CD4-positive, alpha-beta T cell (primary cell): ENCODE measurements at places on chromosomes 13 and 19. TPM values are rescaled to one million over a fixed set of nuclear protein-coding genes. Genes with fewer than 3 reads are reported as not detected.

DNA sequence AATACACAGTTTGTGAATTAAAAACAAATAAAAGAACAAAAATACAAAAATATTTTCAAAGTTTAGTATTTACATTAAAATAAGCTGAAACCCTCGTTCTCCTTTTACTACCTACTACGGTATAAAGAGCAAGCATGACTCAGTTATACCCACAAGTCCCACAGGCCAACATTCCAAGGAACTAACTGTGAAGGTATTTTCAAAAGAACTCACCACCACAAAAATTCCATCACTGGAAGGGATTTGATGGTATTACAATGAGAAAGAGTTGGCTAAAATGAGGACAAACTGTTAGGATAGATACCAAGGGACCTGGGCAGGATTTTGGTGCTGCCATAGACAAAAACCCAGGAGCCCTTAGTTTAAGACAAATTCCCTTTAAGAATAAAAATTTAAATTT is 122.7 kb downstream of the TBC1D4 start:
- no peak overlapping the region for H3K27ac ChIP-seq

CNN1 gene
- not detected for total RNA-seq

- H3K36me3 ChIP-seq = peaks cover 87% of the 10 kb centered on the region
- no peaks in the 10 kb centered on the region for H3K27me3 ChIP-seq
- peaks cover 16% of the 10 kb centered on the region for H3K4me1 ChIP-seq
These were observed 9.9 kb downstream of the FBXL3 start for GRCh38 chr13:77016888-77017623.

RETN gene
- total RNA-seq = not detected

- no peak overlapping the region for H3K4me3 ChIP-seq
- no peaks in the 10 kb centered on the region for H3K27me3 ChIP-seq
- no peaks in the 10 kb centered on the region for H3K4me1 ChIP-seq
- H3K27ac ChIP-seq = no peak overlapping the region
- no peak for DNase-seq
These were observed 406.2 kb downstream of the SUCLA2 start for GRCh38 chr13:47594833-47595232.

- no peaks in the 10 kb centered on the region for H3K36me3 ChIP-seq
- peaks cover 6% of the 10 kb centered on the region for H3K4me1 ChIP-seq
- no peak overlapping the region for H3K27ac ChIP-seq
- H3K4me3 ChIP-seq = no peak overlapping the region
- H3K27me3 ChIP-seq = peaks cover 6% of the 10 kb centered on the region
- DNase-seq = no peak
These were observed 5.7 kb upstream of the NUP58 start for GRCh38 chr13:25295701-25296100.

GRCh38 chr13:112899281-112900225 is 69.5 kb upstream of the MCF2L start:
- no peaks in the 10 kb centered on the region for H3K36me3 ChIP-seq
- no peak overlapping the region for H3K4me3 ChIP-seq
- H3K4me1 ChIP-seq = peaks cover 14% of the 10 kb centered on the region

DNA sequence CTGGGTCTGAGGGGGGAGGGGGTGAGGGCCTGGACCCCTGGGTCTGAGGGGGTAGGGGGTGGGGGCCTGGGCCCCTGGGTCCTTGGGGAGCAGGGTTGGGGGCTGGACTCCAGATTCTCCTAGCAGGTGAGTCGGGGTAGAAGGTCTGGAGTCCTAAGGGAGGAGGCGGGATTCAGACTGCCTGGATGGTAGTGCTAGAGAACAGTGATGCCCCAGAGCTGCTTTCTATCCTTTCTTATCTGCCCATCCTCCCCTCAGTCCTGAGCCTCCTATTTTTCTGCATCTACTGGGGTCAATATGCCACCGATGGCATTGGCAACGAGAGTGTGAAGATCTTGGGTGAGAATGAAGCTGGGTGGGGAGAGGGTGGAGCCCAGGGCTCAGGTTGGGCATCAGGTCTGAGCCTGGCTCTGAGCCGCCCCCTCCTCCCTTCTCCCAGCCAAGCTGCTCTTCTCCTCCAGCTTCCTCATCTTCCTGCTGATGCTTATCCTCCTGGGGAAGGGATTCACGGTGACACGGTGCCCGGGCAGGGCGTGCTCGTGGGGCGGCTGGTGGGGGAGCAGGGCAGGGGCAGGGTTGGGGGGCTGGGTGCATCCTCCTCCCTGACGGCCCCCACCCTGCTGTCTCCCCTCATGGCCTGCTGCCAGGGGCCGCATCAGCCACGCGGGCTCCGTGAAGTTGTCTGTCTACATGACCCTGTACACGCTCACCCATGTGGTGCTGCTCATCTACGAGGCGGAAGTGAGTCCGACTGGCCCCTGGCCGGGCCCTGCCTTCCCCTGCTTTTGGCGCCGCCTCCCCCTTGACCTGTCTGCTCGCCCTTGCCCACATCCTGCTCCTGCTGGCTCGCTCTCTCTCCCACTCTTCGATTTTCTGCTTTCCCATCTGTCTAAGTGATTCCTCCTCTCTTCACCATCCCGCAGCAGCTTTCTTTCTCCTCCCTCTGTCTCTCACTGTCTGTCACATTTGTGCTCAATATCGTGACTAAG is 3.4 kb downstream of the TMEM145 start:
- H3K36me3 ChIP-seq = no peaks in the 10 kb centered on the region
- no peak for DNase-seq
- no peak overlapping the region for H3K4me3 ChIP-seq
- H3K27ac ChIP-seq = no peak overlapping the region
- H3K4me1 ChIP-seq = peaks cover 22% of the 10 kb centered on the region

ZNF585A gene
- 4.5 TPM for total RNA-seq

- no peak for DNase-seq
- H3K27ac ChIP-seq = peak overlapping the region; percentile 27
- H3K27me3 ChIP-seq = no peaks in the 10 kb centered on the region
- peaks cover 21% of the 10 kb centered on the region for H3K36me3 ChIP-seq
These were observed 1.9 kb downstream of the PPP1R12C start for GRCh38 chr19:55115446-55116065.

FFAR3 gene
- not detected for total RNA-seq

DNA sequence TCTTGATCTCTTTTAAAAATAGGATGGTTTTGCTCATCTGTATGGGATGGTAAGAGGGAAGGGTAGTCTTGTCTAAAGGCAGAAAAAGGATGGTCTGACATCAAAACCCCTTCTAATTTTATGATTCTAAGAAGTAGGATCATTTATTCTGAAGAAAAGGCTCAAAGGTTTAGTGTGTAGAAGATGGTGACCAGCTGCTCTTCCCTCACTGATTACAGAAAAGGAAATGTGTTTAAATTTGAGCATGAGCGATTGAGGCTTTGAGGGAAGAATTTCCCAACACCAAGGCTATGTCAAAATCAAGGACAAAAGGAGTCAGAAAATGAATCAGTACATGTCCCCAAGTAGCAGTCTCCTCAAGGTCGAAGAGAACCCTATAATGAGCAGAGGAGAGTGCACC is 909.8 kb downstream of the EFNB2 start:
- no peak for DNase-seq
- no peaks in the 10 kb centered on the region for H3K4me1 ChIP-seq
- no peaks in the 10 kb centered on the region for H3K27me3 ChIP-seq

GRCh38 chr19:51739466-51740213 is 12.0 kb downstream of the FPR1 start:
- peaks cover 2% of the 10 kb centered on the region for H3K27me3 ChIP-seq
- no peaks in the 10 kb centered on the region for H3K36me3 ChIP-seq
- no peak overlapping the region for H3K4me3 ChIP-seq
- no peak overlapping the region for H3K27ac ChIP-seq

C19orf18 gene
- total RNA-seq = 0.88 TPM

DNA sequence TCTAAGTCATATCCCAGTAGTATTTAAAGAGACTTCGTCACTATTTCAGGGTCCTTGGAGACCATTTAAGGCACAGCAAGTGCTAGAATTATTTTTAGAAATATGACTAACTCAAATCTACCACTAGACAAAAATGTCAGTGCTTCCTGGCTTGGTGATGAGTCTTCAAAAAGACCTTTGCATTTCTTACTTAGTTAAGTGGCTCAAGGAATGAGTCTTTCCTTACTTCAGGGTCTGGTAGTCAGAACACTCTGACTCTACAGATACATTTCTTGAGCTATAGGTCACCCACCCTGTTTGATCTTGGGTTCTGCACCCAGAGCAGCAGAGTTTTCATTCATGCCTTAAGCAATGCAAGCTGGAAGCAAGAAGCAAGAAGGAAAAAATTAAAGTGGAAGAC is 191.0 kb upstream of the HTR2A start:
- H3K27me3 ChIP-seq = no peaks in the 10 kb centered on the region
- H3K27ac ChIP-seq = no peak overlapping the region
- H3K4me1 ChIP-seq = no peaks in the 10 kb centered on the region
- no peak for DNase-seq

APOE gene
- 5.2 TPM for total RNA-seq

GRCh38 chr19:6693056-6693471 is 23.1 kb upstream of the TNFSF14 start:
- peaks cover 2% of the 10 kb centered on the region for H3K27me3 ChIP-seq
- no peaks in the 10 kb centered on the region for H3K36me3 ChIP-seq
- no peak overlapping the region for H3K27ac ChIP-seq
- H3K4me3 ChIP-seq = no peak overlapping the region

GRCh38 chr19:17090583-17090982 is 15.0 kb downstream of the MYO9B start:
- H3K4me1 ChIP-seq = peaks cover 41% of the 10 kb centered on the region
- H3K36me3 ChIP-seq = peaks cover 21% of the 10 kb centered on the region
- no peaks in the 10 kb centered on the region for H3K27me3 ChIP-seq
- no peak for DNase-seq
- H3K4me3 ChIP-seq = no peak overlapping the region

GRCh38 chr19:47433121-47433520 is 13.8 kb upstream of the MEIS3 start:
- no peak overlapping the region for H3K27ac ChIP-seq
- H3K4me1 ChIP-seq = peaks cover 40% of the 10 kb centered on the region
- H3K4me3 ChIP-seq = no peak overlapping the region
- no peaks in the 10 kb centered on the region for H3K36me3 ChIP-seq
- peaks cover 28% of the 10 kb centered on the region for H3K27me3 ChIP-seq

TEKTIP1 gene
- 6.0 TPM for total RNA-seq

DNA sequence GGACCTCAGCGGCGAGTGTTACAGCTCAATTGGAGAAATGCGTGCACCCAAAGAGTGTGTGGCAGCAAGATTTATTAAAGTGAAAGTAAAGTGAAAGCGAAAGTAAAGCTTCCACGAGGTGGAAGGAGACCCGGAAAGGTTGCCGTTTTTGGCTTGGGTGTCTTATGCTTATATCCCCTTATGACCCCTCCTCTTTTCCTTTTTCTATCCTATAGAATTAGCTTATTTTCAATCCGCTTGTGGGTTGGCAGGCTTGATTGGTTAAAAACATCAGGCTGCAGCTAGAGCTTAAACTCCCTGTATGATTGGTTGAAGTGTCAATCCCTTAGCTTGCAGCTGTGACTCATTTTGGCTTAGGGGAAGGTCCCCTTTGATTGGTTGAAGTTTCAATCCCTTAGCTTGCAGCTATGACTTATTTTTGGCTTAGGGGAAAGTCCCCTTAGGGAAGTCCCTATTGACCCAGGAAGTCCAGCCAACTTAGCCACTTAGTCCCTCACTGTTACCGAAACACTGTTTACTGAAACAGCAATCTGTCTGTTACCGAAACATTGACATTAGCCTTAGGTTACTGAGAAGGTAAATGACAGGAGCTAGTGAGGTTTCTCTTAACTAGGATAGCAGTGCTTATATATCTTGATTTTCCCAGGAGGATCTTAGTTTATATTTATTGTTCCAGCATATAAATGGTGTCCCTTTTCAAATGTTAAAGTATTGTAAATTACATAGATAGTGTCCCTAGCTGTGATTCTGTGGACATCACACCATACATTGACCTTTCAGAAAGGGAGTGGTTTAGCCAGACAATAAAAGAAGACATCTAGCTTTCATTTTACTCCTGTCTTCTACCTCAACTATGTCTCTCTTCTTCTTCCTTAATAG is 575.8 kb downstream of the DACH1 start:
- H3K4me3 ChIP-seq = peak overlapping the region; percentile 39
- DNase-seq = peak; percentile 3
- peak overlapping the region; percentile 76 for H3K27ac ChIP-seq
- H3K27me3 ChIP-seq = no peaks in the 10 kb centered on the region
- H3K36me3 ChIP-seq = no peaks in the 10 kb centered on the region
- H3K4me1 ChIP-seq = peaks cover 10% of the 10 kb centered on the region

DLL3 gene
- not detected for total RNA-seq

DNA sequence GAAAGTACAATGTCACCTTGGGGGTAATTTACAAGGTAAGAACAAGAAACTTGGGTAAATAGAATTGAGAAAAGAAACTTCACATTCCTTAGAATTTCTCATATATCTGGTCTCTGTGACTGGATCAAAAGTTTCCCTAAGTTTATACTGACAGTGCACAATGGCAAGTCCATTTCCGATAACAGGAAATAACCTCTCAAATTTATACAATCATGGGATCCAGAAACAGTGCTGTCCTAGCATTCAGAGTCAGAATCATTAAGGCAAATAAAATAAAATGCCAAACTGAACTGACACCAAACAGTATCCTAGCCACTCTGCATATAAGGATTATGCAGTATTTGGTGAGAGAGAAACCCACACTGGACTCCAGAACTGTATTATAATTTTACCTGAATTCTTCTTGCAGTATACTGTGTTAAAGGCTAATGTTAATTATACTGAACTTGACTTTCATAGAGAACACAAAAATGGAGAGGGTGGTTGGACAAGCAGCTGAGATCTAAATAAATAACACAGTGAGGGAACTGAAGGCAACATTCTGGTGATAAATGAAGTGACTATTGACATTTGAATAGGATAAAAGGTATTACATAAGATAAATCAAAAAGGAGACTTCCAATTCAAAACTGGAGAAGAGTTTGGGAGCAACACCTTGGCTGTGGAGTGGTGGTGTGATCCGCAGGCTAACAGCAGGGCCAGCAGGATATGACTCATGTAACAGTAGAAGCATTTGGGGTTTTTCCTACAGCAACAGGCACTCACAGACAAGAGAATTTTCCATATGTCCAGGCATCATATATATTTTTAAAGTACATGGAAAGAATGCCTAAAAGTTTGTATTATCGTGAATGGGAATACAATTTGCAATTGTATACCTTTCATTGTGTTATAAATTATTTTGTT is 932.5 kb upstream of the MIR17HG start:
- no peaks in the 10 kb centered on the region for H3K4me1 ChIP-seq
- H3K27me3 ChIP-seq = no peaks in the 10 kb centered on the region
- H3K36me3 ChIP-seq = no peaks in the 10 kb centered on the region
- no peak overlapping the region for H3K27ac ChIP-seq
- H3K4me3 ChIP-seq = no peak overlapping the region
- DNase-seq = no peak

DNA sequence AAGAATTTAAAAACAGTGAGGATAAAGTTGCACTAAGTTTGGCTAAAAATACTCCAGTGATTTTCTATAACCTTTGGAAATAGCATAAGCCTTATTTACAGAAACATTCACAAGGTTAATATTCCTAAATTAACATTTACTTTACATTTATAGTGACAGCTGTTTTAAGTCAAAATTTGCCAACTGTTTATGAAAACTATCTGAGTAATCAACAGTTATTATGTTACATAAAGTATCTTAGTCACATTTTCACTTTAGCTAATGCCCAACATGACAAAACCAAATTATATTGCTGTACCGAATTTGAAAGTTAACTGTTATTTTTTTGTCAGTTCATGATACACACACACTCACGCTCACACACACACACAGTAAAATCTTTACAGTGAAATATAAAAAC is 1.2 kb downstream of the TNFRSF19 start:
- DNase-seq = no peak
- H3K36me3 ChIP-seq = no peaks in the 10 kb centered on the region
- peaks cover 15% of the 10 kb centered on the region for H3K27me3 ChIP-seq
- H3K27ac ChIP-seq = no peak overlapping the region
- no peaks in the 10 kb centered on the region for H3K4me1 ChIP-seq

CAPN12 gene
- total RNA-seq = 1.6 TPM
